ENCODE measurements at places on chromosomes 2 and 18. TPM values are rescaled to one million over a fixed set of nuclear protein-coding genes. Genes with fewer than 3 reads are reported as not detected.

The SERPINB12 gene
- total RNA-seq: not detected

The ATIC gene
- 206 TPM for total RNA-seq

The AGXT gene
- not detected for total RNA-seq

The IL1R2 gene
- 0.34 TPM for total RNA-seq

The EHBP1 gene
- total RNA-seq: 82.9 TPM

The TNS1 gene
- total RNA-seq: 2.3 TPM

DNA sequence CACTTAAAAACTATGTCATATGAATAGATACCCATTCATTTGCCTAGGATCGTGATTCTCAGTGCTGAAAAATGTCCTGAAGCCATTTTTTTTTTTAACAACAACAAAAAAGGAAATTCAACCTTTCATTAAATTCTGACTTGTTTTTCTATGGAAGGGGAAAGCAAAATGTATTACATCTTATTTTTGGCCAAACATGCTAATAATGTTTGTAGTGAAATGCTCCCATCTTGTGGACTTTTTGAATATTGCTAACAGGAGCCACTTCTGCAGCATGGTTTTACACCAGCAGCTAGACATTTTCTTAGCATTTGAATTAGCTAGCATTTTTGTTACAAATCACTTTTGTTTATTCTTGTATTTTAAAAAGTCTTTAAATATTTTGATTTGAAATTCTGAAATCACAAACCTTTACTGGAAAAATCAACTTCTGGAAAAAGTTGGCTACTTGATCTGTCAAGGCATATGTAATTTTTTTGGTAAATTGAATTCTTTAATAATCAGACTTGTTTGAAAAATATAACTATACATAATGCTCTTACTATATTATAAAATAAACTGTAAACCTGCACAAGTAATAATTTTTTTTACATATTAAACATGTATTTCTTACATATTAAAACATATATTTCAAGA is 75.8 kb downstream of the KIDINS220 start:
- H3K4me1 ChIP-seq: no peaks in the 10 kb centered on the region
- no peak overlapping the region for H3K4me3 ChIP-seq
- no peaks in the 10 kb centered on the region for H3K27me3 ChIP-seq

- H3K36me3 ChIP-seq: no peaks in the 10 kb centered on the region
- DNase-seq: peak; percentile 87
- no peaks in the 10 kb centered on the region for H3K27me3 ChIP-seq
These were observed 35.6 kb upstream of the PNO1 start for GRCh38 chr2:68121873-68122679.

DNA sequence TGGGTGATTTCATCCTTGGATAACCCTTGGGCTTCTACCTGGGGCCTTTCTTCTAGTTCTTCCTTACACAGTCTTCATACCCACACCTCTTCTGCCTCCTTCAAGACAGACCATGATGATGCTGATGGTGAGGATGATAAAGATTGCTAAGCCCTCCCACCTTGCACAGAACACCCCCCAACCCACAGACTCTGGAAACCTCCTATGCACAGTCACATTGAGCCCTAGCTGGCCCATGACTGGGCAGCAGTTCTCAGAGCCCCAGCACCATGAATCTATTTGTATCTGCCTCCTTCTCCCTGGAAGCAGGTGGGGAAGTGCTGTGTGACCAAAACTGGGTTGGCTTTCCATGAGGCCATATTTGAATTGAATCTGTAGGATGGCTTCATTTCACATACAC is 99.8 kb downstream of the EN1 start:
- no peak for DNase-seq
- peaks cover 12% of the 10 kb centered on the region for H3K4me1 ChIP-seq
- peaks cover 4% of the 10 kb centered on the region for H3K36me3 ChIP-seq
- H3K4me3 ChIP-seq: no peak overlapping the region

- H3K4me1 ChIP-seq: peaks cover 10% of the 10 kb centered on the region
- H3K4me3 ChIP-seq: no peak overlapping the region
- DNase-seq: no peak
- H3K36me3 ChIP-seq: no peaks in the 10 kb centered on the region
- H3K27me3 ChIP-seq: no peaks in the 10 kb centered on the region
These were observed 16.3 kb upstream of the MFF start for GRCh38 chr2:227308784-227309183.

- no peak overlapping the region for H3K27ac ChIP-seq
- no peak overlapping the region for H3K4me3 ChIP-seq
- peaks cover 16% of the 10 kb centered on the region for H3K4me1 ChIP-seq
- peaks cover 18% of the 10 kb centered on the region for H3K36me3 ChIP-seq
These were observed 52.2 kb downstream of the C2orf74 start for GRCh38 chr2:61214171-61214570.

DNA sequence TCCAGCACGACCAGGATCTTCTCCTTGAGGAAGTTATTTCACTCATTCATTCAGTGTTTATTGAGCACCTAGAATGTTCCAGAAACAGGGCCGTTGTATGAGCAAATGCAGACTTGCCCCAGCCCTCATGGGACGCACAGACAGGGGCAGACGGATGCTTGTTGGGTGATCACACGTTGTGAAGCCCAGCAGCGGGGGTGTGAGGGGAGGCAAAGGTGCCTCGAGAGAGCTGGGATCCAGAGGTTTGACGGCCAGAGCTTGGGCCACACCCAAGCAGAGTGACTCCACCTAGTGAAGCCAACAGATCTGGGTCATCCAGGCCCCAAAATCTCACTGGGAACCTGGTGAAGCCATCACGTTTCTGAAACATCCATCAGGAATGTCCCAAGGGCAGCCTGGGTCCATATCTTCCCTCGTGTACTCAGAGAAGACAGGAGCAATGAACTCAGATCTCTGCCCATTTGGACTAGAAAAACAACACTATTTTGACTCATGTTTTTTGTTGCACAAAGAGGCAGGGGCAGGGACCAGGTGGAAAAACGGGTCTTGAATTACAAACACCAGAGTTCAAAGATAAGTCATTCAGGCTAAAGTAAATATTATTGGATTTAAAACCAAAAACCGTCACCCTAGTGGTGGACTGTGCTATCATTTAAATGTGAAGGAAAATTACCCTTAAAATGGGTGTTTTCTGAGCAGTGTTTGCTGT is 54.9 kb upstream of the RBM44 start:
- no peaks in the 10 kb centered on the region for H3K27me3 ChIP-seq
- peaks cover 81% of the 10 kb centered on the region for H3K36me3 ChIP-seq
- H3K27ac ChIP-seq: peak overlapping the region; percentile 76
- H3K4me3 ChIP-seq: peak overlapping the region; percentile 20

DNA sequence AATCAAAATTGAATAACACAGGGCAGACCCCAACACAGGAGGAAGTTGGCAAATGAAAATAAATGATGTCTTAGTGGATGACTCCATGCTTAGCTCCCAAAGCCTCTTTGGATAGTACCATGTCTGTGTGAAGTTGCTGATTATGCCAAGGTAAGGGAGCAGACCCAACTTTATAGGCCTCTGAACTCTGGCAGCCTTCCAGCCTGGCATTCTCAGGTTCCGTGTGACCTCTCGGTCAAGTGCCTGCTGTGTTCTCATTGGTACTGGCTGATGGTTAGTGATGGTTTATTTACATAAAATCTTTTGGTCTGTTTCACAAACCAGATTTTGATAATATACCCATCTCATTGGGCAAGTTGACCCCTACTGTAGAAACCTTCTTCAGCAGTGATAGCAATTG is 112.2 kb upstream of the TTC39C start:
- no peaks in the 10 kb centered on the region for H3K4me1 ChIP-seq
- peaks cover 40% of the 10 kb centered on the region for H3K36me3 ChIP-seq

- no peaks in the 10 kb centered on the region for H3K27me3 ChIP-seq
- H3K4me3 ChIP-seq: peak overlapping the region; percentile 90
- peaks cover 27% of the 10 kb centered on the region for H3K36me3 ChIP-seq
- H3K4me1 ChIP-seq: no peaks in the 10 kb centered on the region
These were observed 8.7 kb downstream of the TMEM198 start for GRCh38 chr2:219552382-219553167.

- DNase-seq: no peak
- H3K27ac ChIP-seq: no peak overlapping the region
- no peaks in the 10 kb centered on the region for H3K36me3 ChIP-seq
- H3K4me3 ChIP-seq: no peak overlapping the region
These were observed 255.7 kb upstream of the ACVR2A start for GRCh38 chr2:147589127-147589526.

GRCh38 chr2:1055014-1055595 is 104.5 kb downstream of the SNTG2 start:
- H3K27ac ChIP-seq: no peak overlapping the region
- H3K27me3 ChIP-seq: no peaks in the 10 kb centered on the region
- H3K36me3 ChIP-seq: no peaks in the 10 kb centered on the region
- no peak for DNase-seq
- H3K4me1 ChIP-seq: no peaks in the 10 kb centered on the region

DNA sequence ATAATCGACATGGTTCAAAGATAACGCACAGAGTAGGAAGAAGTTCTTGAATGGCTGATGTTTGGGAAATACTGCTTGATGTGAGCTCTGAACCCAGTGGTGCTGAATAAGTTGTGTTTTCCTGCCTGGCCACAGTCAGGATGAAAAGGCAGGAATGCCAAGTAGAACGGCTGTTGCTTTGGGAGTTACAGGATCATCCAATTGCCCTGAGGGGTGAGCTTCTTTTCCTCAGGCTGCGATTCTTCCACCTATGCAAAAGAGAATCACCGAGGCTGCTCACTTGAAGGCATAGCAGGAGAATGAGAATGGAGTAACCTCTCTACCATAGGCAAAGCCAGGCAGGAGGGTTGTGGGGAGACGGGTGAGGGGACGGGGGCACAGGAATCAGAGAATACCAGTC is 14.4 kb upstream of the IGFBP2 start:
- no peaks in the 10 kb centered on the region for H3K27me3 ChIP-seq
- no peaks in the 10 kb centered on the region for H3K36me3 ChIP-seq
- H3K4me3 ChIP-seq: no peak overlapping the region
- no peak overlapping the region for H3K27ac ChIP-seq
- DNase-seq: no peak
- H3K4me1 ChIP-seq: no peaks in the 10 kb centered on the region

GRCh38 chr2:153474407-153474806 is 4.2 kb downstream of the RPRM start:
- H3K4me1 ChIP-seq: peaks cover 7% of the 10 kb centered on the region
- H3K27me3 ChIP-seq: no peaks in the 10 kb centered on the region
- no peak for DNase-seq
- no peak overlapping the region for H3K27ac ChIP-seq
- no peak overlapping the region for H3K4me3 ChIP-seq

DNA sequence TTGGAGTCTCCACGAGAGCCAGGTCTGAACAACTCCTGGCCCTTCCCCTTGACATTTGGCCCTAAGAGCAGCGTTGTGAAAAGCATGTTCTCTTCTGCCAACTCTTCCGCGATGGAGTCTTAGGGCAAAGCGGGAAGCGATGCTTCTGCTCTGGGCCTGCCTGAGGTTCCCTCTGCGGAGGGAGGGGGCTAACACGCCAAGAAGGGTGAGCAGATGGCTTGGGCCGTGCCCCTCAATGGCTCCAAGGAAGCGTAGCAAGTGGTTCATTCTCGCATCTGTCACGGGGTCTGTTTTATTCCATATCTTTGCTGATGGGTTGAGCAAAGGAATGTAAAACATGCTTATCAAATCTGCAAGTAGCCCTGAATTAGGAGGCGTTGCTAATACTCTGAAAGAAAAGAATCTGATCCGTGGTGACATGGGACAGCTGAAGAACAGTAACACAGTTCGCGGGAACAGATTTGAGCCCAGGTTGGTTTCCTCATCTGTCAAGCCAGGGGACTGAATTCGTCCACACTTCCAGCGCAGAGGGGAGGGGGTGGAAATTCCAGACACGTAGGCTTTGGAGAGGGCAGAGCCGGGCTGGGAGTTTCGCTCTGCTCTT is 38.0 kb downstream of the DNMT3A start:
- H3K36me3 ChIP-seq: no peaks in the 10 kb centered on the region
- no peak overlapping the region for H3K4me3 ChIP-seq
- H3K4me1 ChIP-seq: no peaks in the 10 kb centered on the region
- no peak for DNase-seq
- H3K27ac ChIP-seq: no peak overlapping the region

GRCh38 chr2:134089454-134089853 is 164.4 kb upstream of the MGAT5 start:
- H3K4me1 ChIP-seq: peaks cover 42% of the 10 kb centered on the region
- no peak for DNase-seq
- no peaks in the 10 kb centered on the region for H3K27me3 ChIP-seq
- no peak overlapping the region for H3K4me3 ChIP-seq
- no peak overlapping the region for H3K27ac ChIP-seq

GRCh38 chr2:197256021-197256420 is 54.6 kb downstream of the ANKRD44 start:
- no peaks in the 10 kb centered on the region for H3K4me1 ChIP-seq
- DNase-seq: no peak
- H3K27ac ChIP-seq: no peak overlapping the region

DNA sequence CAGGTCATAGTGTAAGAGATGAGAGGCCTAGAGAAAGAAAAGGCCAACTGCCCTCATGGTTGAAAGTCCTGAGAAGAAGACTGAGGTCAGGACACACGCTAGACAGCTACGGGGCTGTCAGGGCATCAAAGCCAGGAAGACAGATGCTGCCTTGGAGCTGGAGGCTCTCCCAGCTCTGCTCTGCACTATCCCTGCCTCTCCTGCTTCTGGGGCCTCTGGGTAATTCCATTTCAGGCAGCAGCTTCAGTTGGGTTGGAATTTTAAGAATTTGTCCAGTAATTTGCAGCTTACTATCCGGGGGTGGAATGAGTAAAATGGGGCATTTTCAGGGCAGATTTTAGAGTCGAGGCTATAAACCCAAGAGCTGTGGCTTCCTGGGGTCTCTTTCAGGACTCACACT is 76.2 kb upstream of the CTAGE1 start:
- no peaks in the 10 kb centered on the region for H3K27me3 ChIP-seq
- H3K4me3 ChIP-seq: no peak overlapping the region
- H3K27ac ChIP-seq: no peak overlapping the region
- H3K36me3 ChIP-seq: no peaks in the 10 kb centered on the region
- no peak for DNase-seq

DNA sequence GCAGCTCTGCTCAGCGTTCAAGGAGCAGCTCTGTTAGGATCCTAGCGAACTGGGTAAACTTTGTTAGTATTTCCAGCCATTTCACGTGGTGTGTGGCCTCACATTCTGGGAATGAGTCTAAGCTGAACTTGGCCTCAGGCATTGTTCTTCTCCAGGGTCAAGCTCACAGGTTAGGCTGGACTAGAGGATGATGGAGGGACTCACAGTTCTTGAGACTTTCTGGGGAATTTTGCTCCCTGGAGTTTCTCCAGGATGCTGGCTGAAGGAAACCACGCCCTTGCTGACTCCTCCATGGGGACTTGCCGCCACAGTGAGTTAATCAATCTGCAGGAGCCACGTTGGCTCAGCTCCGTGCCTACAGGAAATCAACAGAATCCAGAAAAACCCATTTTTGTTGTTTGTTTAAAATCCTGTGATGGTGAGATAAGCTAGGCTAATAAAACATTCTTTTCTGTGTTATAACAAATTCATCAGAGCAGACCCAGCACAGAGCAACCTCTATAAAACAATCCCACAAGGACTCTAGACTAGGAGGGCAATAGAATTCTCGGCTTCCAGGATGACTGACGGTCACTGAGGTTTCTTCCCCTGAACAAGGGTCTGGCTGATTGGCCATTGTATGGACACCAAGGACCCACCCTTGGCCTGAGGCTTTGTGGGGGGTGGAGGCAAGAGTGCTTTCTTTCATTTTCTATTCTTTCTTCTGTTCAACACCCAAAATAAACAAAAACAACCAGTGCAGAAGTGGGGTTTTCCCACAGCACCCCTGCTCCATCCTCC is 12.6 kb downstream of the CNDP1 start:
- no peaks in the 10 kb centered on the region for H3K27me3 ChIP-seq
- H3K27ac ChIP-seq: no peak overlapping the region
- peaks cover 25% of the 10 kb centered on the region for H3K4me1 ChIP-seq
- no peak overlapping the region for H3K4me3 ChIP-seq
- H3K36me3 ChIP-seq: no peaks in the 10 kb centered on the region
- DNase-seq: peak; percentile 30

GRCh38 chr2:168816369-168816768 is 13.9 kb downstream of the NOSTRIN start:
- H3K36me3 ChIP-seq: peaks cover 5% of the 10 kb centered on the region
- peak overlapping the region; percentile 78 for H3K27ac ChIP-seq
- peak; percentile 65 for DNase-seq
- H3K27me3 ChIP-seq: no peaks in the 10 kb centered on the region
- peak overlapping the region; percentile 14 for H3K4me3 ChIP-seq

All from Calu3 (cell line).